ENCODE measurements at places on chromosomes 2 and 18.

GRCh38 chr2:73914667-73915066 is 12.0 kb upstream of the DGUOK start:
- DNase-seq, result no peak

DNA sequence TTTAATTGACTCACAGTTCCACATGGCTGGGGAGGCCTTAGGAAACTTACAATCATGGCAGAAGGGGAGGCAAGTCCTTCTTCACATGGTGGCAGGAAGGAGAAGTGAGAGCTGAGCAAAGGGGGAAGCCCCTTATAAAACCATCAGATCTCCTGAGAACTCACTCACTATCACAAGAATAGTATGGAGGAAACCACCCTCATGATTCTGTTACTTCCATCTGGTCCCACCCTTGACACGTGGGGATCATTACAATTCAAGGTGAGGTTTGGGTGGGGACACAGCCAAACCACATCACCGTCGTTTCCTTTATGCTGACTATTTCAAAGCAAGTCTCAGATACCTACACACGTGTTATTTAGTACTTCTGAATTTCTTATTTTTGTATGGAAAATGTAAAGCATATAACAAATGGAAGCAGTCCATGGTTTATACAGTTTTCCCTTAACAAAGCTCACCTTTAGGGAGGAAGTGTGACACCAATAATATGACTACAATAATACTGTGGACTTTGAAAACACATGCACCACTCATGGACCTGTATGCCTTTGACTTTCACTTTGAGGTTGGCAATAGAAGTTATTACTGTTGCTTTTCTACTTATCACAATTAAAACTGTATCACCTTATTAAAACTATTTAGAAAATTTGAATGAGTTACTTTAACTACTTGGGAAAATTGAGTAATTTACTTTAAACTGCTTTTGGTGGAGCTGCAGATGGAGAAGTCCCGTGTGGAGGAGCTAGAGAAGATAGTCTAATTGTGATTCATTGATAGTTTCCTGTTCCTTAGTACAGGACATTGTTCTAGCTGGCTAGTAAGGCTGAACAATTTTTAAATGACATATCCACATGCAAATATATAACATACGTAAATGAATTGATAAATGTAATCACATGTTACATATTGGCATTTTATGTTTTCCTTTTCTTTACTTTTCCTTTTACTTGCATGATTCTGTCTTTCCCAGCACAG is 37.3 kb downstream of the MTCL1 start:
- no peak for DNase-seq

GRCh38 chr18:54220406-54220805 is 4.1 kb downstream of the MBD2 start:
- DNase-seq, result no peak

DNA sequence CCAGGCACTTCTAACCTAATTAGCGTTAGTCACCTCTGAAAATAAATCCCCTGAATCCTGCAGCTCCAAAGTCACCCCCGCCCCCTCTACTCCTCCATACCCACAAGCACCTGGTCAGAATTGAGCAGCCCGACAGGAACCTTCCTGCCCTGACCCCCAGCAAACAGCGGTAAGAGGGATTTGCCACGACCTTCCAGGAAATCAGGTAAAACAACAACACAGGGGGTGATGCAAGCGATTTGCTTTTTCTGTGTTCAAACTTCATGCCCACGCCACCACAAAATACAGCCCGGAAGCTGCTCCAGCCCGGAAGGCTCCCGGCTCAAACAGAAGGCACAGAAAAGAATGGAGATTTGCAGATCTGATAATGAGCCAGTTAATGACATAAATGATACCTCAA is 367.1 kb downstream of the GPD2 start:
- DNase-seq, result no peak

DNA sequence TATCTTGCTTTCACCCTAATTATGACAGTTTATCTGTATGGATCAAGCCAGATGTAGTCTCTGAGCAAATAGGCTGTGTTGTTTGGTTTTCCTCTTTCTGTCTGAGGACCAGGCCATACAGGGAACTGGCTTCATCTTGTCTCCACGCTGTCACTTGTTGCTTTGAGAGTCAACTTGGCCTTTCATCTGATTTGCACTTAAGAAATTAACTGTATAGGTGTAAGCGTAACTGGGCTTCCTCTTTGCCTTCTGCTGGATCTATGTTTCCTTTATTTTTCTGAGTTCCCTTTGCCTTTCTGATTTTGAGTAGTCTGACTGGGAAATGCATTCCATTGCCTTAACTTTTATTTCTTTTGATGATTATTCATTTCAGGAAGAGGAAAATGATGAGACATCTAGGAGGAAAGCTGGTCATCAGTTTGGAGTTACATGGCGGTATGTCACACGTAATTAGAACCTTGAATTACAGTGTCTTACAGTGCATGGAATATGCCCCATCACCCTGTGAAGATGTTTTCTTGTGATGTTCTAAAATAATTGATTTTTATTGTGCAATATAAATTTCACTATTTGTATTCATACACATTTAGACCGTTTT is 17.4 kb downstream of the PTCD3 start:
- DNase-seq, result no peak

DNA sequence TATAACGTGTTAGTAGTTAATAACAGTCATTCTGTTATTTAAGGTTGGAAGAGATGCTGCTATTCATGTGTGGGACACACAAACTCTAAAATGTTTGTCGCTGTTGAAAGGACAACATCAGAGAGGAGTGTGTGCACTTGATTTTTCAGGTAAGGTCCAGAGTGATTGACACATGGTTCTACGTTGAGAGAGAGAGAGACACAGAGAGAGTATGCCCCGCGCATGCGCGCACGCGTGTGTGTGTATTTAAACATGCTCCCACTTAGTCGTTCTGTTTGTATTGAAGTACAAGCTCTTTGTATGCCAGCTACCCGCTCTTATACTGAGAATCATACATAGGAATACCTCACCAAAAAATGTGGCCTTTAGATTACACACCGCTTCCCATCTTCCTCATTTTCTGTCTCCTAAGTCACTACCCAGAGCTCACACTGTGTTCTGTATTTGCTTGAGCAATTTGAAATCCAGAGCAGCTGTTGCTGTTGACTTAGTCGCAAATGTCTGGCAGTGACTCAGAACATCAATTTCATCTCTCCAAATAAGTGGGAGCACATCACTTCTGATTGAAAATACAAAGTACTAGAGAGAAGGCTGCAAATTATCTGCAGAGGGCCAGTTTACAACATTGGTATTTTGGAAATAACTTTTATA is 148.1 kb downstream of the EML6 start:
- DNase-seq, result no peak

DNA sequence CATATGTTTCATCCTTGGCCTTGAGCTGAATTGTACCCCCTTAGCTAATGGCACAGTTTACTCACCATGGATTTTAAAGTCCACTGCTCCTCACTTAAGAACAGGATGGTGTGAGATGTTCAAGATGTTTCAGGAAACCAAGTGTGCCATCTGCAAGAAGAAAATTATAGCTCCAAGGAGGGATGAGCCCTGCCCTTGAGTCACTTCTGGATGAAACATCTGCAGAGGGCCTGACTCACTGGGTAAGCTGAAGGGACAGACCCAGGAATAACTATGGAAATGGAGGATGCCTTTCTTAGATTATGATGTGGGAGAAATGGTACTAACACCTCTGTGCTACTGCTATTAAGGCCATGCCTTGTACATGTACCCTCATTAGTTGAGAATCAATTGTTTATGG is 6.4 kb downstream of the MARS2 start:
- DNase-seq, result no peak

GRCh38 chr18:54762386-54762785 is 65.9 kb upstream of the RAB27B start:
- no peak for DNase-seq

GRCh38 chr2:197161774-197162173 is 148.8 kb downstream of the ANKRD44 start:
- no peak for DNase-seq
